ENCODE measurements at places on chromosomes 1 and 21. TPM values are rescaled to one million over a fixed set of nuclear protein-coding genes. Genes with fewer than 3 reads are reported as not detected.

- no peak for DNase-seq
These were observed 6.7 kb downstream of the NCMAP start for GRCh38 chr1:24562625-24563024.

DISP3 gene
- polyA plus RNA-seq = 2.4 TPM

DNA sequence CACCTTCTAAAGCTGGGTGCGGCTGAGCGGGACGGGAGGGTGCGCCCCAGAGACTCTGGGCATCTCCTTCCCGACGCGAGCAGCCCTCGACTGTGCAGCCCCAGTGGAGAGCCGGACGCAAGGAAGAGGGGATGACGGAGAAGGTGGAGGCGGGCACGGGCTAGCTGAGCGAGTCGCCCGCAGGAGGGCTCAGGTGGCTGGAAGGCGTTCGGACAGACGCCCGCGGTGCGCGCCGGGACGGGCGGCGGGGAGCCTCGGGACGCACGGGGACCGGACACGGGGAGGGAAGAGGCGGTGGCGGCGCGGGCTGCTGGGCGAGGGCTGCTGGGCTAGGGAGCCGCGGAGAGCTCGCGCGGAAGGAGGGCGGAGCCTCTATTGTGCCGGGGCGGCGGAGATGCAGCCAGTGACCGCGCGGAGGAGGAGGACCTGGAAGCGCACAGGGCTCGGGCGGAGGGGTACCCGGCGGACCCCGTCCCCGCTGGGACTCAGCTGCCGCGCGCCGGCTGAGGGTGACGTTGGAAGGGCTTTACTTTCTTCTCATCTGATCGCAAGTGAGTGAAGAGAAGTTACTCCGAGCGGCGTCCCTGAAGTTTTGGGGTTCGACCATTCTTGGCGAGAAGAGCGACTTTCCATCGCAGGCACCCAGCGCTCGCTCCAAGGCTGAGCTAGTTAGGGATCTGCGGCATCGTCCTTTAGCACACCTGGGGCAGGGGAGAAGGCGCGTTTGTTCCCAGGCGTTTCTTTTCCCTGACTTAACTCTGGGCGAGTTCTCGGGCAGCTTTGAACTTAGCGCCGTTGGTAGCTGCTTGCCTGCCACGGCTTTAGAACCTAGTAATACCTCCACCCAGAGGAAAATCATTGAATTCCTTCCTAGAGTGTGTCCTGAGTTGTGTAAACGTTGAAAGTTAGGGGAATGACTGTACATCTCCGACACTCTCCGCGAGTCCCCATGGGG is at the start of gene OLFML2B:
Gene OLFML2B, minus strand, starts transcription at position 323 of the 955 bp plus-strand sequence. CDS start 439 bp downstream, outside the sequence.
- no peak for DNase-seq

S100A7 gene
- 0.87 TPM for polyA plus RNA-seq

DNA sequence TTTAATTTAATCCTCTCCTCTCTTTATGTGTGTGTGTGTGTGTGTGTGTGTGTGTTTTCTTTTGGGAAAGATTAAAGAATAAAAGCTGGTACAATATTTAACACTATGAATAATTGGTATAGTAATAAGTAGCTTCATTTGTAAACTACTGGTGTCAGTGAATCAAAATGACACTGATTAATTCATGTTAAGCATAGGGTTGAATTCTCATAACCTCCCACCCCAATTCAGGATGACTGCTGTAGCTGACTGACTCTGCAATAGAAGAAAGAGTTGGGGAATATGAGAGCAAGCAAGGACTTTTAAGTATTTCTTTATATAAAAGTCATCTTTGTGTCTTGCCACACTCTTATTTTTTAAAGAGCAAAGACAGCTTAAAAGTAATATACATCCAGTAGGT is 13.1 kb downstream of the SLC30A7 start:
- DNase-seq = no peak

FAM3B gene
- 14.1 TPM for polyA plus RNA-seq

- no peak for DNase-seq
These were observed 17.3 kb downstream of the PI4KB start for GRCh38 chr1:151309811-151310323.

GRCh38 chr1:63906047-63906704 is 132.4 kb downstream of the ROR1 start:
- no peak for DNase-seq

- no peak for DNase-seq
These were observed 83.4 kb downstream of the DAB1 start for GRCh38 chr1:57340334-57341070.

Measured in left renal cortex interstitium (tissue), 4 donors.